ENCODE measurements at places on chromosomes 5 and 9.

GRCh38 chr5:118604106-118604505 is 384.2 kb downstream of the DTWD2 start:
- DNase-seq = no peak

- peak; percentile 36 for DNase-seq
Measured at GRCh38 chr9:116800885-116801284, 113.8 kb downstream of the TRIM32 start.

DNA sequence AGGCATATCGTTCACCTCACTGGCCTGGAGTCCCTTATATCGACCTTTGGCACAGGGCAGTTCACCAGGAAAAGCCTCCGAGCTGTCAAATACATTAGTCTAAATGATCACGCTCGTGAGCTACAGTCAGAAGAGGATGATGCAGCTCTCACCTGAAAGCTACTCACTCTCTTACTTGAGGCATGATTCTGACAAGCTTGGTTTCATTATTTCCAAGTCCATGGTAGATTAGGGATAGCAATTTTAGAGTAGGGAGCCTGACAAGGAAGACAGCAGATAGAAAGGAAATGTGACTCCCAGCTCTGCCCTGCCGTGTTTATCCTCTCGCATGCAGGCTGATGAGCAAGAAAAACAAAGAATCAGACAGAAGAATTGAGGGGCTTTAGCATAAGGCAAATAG is 98.0 kb upstream of the MAP1B start:
- DNase-seq = no peak

- DNase-seq = no peak
Measured at GRCh38 chr5:172668594-172669071, 27.6 kb downstream of the NEURL1B start.

GRCh38 chr5:53515988-53516387 is 35.6 kb downstream of the FST start:
- no peak for DNase-seq

GRCh38 chr5:180166176-180166575 is 42.8 kb downstream of the RASGEF1C start:
- DNase-seq = no peak

DNA sequence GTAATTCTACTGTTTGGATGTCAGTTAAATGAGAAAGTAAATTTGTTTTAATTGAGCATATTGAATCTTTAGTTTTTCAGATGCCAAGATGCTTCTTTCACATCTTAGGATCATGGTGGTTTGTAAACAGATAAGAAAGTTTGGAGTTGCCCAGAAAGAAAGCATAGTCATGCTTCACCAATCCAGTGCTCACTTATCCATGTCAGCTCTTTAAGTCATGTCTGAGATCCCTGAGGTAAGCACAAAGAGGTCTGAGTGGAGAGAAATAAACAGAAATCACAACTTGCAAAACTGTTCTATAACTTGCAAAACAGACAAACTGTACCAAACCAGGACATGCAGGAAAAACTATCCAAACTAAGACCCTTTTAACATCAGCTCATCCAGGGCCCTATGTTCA is 87.7 kb downstream of the OSTF1 start:
- DNase-seq = no peak

DNA sequence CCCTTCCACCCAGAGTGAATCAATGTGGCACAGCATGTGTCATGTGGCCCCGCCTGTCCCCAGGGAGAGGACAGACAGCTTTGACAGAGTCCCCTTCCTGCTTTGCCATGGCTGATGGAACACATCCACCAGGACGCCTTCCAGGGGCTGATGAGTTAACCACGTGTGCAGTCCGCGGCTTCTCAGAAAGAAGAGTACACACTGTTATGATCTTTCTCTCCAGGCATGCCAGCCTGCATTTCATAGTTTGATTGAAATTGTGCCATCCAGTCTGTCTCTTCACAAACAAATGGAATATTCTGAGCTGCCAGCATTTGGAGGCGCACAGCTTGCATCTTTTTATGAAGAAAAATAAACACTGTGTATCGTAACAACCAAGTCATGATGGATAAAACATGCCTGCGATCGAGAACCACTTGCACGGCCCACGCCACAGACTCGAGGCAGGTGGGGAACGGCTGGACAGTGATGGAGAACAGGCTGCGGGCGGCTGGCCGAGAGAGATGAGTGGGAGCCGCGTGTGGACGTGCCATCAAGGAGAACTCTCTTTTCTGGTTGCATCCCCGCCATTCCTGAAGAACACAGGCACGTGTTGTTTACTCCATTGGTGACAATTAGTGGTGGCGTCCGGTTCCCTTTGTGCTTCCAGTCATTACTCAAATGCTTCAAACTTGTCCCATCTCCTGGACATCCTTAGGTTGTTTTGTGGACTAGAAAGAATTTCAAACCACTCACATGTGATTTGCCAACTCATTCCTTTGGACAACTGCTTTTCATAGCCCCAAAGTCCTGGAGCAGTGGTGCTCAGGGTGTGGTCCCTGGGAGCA is 220.2 kb downstream of the AGTPBP1 start:
- DNase-seq = peak; percentile 75

- no peak for DNase-seq
Measured at GRCh38 chr5:83475391-83475863, 3.9 kb downstream of the VCAN start.

- peak; percentile 47 for DNase-seq
Measured at GRCh38 chr5:147098233-147098790, 136.5 kb upstream of the STK32A start.

GRCh38 chr5:176187276-176188062 is 50.8 kb upstream of the SIMC1 start:
- DNase-seq = no peak

- DNase-seq = no peak
Measured at GRCh38 chr5:39113354-39113953, 39.3 kb upstream of the RICTOR start.

Data from NCI-H1694 (cell line).